NCI-H1417 treated with DMSO at 0.1 percent for 48 hours (cell line): ENCODE measurements at places on chromosomes 5 and 9.

DNA sequence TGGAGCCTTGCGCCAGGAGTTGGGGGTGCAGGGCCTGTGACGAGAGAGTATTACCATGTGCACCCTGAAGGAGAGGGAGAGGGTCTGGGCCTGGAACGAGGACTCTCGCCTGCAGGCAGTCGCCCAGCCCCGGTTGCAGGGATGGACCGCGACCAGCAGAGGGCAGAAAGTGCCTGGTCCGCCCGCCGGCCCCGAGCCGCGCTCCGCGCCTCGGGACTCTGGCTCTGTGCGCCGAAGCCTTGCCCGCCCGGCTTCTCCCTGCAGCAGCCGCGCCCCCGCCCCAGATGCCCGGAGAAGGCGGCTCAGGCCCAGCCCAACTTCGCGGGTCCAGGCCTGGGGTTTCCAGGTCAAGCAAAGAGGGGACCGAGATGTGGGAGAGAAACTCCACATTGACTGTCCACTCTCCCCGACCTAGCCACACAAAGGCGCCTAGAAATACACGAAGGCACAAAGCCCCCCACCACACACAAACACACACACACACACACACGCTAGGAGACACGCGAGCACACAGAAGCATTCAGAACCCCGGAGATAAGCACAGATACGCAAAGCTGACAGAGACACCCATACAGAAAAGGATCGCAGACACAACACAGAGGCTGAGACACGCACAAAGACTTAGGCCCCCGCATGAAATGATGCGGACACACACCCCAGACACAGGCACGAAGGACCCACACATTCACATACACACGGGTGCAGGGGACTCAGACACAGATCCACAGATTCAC, 2.0 kb upstream of the LMX1B start:
- DNase-seq, result peak; percentile 37

GRCh38 chr9:272251-273213, 57.9 kb downstream of the DOCK8 start:
- DNase-seq, result no peak

GRCh38 chr5:80978772-80979317, 18.7 kb downstream of the RASGRF2 start:
- no peak for DNase-seq

- DNase-seq, result no peak
Measured at GRCh38 chr9:129602598-129603415, 18.1 kb downstream of the C9orf50 start.

DNA sequence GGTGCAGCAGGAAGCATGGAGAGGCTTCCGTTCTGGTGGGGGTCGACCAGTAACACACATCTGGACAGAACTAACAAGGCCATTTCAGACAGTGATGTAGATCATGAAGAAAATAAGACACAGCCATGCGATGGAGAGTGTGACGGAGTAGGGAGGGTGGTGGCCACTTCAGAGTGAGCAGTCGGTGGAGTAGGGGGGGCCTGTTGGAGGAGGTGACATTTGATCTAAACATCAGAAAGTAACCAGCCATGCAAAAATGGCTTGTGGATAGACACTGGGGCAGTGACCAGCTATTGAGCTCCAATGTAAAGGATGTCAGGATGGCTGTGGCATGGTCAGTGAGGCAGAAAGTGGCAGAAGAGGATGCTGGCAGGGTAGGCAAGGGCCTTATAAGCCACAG, 65.9 kb downstream of the PPARGC1B start:
- DNase-seq, result no peak

DNA sequence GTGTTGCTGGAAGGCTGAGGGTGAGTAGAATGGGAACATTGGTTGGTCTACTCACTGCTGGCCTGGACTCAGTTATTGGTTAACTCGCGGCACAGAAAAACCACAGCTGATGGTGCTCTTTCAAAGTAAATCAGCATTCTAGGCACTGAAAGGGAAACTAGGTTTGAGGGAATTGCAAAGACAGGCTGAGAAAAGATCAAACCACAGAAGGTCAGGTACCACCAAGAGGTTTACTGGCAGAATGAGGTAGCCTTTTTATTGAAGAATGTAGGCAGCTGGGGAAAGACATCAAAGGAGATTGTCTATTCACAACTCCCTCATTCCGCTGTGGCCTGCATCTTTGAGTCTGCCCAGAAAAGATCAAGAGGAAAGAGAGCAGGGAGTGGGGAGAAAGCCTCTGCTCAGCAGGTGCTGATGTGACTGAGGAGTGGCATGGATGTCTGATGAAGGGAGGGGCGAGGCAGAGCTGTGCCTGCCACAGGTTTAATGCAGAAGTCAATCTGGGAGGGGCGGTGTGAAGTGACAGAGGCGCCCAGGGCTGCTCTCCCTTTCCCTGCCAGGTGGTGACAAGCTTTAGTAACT, 255.5 kb downstream of the MAN2A1 start:
- DNase-seq, result no peak

- DNase-seq, result no peak
Measured at GRCh38 chr5:31921852-31922305, 252.2 kb downstream of the GOLPH3 start.

GRCh38 chr5:74081126-74081525, 455.1 kb downstream of the ARHGEF28 start:
- DNase-seq, result no peak

GRCh38 chr9:135809166-135809565, 98.2 kb downstream of the CAMSAP1 start:
- no peak for DNase-seq

DNA sequence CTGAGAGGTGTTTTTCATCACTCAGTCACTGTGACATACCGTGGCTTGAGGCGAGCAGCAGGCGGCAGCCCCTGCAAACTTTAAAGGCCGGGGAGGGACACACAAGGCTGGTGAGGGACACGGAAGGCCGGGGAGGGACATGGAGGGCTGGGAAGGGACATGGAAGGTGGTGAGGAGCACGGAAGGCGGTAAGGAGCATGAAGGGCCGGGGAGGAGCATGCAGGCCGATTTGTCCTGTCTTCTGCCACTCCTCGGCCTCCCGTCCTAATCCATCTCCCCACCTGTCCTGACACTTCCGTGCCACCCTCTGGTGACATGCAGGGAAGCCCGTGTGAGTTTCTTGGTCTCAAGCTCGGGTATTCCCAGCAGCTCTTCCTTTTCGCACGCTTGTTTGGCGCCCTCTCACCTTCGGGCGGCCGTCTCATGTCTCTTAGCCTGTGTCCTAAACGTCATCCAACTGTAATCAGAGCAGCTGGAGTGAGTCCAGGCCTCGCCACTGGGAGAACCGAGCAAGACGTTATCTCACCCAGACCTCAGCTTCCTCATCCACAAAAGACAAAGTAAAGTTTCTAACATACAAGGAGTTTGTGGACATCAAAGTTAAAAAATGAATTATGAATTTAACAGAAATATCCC, 126.5 kb downstream of the MRPL36 start:
- DNase-seq, result no peak
